ENCODE measurements at places on chromosomes 11 and 22.

DNA sequence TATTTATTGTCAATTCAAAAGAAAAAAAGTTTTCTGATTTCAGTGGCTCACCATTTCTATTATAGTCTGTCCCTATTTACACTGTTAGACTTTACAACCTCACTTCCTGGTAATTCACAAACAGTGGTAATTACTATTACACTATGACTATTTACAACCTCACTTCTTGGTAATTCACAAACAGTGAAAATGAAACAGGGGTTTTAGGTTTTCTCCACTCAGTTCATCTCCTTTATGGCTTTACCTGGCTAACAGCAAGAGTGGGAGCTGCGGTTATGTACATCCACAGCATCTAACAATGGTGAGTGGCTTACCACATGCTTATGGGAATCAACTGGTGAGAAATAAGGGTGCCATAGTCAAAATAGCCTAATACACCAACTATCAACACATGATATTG is 166.4 kb downstream of the CASP12 start:
- no peak for DNase-seq

- no peak for DNase-seq
Observed at GRCh38 chr22:46454504-46455269, 82.7 kb downstream of the CELSR1 start.

DNA sequence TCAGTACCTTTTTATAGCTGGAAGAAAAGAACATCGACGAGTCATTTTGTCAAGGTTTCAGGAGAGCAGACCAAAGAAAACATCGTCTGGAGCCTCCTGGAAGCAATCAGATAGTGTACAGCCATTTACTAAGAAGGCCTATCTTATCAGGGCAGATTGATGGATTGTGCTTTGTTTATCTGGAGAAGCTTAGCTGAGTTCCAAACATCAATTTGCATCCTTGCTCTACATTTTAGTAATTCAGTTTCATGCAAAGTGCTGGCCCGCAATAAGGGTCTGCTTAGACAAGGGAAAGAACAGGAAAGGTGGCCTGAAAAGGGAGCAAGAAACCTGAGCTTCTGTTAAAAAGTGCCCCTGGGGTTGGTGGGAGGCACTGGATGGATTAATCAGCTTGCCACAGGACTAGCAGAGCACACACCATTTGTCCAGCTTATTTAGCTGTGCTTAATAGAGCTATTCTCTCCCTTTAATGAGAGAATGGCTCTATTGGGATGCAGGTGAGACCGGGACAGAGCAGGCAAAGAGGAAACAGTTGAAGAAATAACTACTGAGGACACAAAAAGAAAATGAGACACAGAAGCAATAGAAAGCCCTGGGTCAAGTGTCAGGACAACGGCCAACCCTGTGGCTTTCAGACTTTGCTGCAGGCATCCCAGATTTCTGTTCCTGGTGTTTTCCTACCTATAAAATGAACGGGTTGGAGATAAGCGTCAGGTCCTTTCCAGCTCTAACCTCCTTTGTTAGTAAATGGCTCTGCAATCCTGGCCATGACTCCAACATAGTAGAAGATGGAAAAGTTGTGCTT is 122.1 kb upstream of the TTC12 start:
- DNase-seq: no peak

DNA sequence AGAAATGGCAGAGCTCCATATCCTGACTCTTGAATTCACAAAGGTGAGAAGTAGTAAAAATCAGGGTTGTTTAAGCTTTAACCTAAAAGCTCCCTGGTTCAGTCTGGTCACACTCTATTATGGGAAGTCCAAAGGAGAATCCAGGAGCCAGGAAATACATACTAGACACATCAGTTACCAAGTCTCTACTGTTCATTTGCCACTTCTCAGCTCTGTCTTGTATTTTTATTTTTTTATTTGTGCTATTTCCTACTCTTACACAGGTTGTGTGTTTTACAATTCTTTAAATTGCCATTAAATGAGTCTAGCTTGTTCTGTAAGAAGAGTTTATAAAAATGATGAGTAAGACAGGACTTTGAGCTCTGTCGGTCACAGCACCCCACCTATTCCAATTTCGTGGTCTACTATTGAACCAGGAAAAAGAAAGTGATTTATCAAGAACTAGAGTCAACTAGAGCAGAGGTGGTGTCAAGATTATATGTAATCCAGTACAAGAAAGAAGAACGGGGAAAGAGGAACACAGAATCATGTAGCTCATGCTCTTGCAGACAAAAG is 9.7 kb downstream of the MS4A12 start:
- no peak for DNase-seq

DNA sequence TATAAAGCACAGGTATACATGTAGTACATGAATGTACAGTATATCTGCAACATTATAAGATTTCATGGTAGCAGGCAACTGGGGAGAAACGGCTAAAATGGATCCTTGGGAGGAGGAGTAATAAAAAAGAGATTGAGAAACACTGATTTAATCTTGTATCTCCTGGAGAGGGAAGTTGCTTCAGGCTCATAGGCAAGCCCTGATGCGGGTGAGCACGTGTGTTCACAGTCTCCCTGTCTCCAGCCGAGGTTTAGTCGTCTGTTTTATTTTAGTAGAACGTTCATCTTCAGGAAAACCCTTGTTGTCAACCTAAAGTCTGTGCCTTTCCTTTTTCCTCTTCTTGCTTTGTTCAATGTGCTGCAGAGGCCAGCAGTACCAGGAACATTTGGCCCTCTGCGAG is 21.8 kb upstream of the SLC25A18 start:
- no peak for DNase-seq

- DNase-seq: no peak
Observed at GRCh38 chr22:47601666-47602065, 839.2 kb downstream of the TBC1D22A start.

- no peak for DNase-seq
Observed at GRCh38 chr22:47221840-47222615, 459.6 kb downstream of the TBC1D22A start.

DNA sequence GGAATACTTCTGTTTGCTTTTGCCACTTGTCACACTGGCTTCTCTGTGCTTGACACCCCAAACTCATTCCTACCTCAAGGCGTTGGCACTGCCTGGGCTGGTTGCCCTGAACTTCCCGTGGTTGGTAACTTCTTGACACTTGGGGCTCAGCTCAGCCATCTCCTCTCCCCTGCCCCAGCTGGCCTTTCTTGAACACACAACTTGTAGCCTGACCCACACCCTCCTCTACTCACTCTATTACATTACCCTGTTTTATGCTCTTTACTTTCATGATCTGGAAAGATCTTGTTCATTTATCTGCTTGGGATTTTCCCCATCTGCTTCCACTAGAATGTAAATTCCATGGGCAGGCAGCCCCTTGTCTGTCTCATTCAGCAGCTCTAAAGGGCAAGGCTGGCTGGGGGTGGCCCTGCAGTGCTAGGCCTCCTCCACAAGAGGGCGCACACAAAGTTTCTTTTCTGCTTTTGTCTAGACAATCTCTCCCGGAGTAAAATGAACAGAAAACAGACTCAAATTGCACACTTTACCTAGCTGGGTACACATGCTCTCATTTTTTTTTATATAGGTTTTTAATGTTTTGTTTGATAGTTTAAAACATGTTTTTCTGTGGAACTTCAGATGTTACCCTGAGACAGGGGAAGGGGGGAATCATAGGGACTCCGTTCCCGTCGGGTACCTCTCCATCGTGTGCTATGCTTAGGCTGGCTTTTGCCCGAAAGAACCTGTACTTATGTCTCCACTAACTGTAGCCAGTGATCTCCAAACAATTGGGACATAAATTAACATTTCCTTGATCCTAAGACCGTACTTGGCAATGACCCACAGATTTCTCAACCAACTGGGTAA is 16.4 kb upstream of the MRGPRX2 start:
- peak; percentile 55 for DNase-seq

DNA sequence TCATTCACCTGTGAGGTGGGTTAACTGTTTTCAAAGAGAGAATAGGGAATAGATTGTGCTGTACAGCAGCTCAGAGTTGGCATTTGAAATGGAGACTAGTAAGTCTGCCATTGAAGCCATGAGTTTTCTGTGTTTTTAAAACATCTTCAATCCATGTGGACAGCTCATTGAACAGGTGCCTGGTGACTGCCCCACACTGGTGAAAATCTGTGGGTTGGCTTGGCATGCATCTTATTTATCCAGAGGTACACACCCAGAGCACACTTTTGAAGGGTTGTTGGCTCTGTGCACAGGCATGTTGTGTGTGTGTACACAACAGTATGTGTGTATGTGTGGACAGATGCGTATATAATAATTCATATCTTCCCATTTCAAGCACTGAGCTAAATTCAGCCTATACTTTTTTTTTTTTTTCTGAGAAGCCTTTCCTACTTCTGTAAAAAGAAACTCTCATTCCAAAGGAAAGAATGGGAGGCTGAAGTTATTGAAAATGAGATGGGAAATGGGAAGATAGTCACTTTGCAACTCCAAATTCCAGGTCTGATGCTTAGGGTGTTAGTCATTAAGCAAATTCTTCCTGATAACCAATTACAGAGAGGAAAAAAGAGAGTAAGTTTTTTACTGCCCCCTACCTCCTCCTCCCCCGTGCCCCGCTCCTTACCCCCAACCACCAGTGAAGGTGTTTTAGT is 7.0 kb upstream of the LYVE1 start:
- DNase-seq: no peak

GRCh38 chr11:69450064-69450856 is 31.2 kb upstream of the LINC01488 start:
- no peak for DNase-seq

- DNase-seq: no peak
Observed at GRCh38 chr22:39839917-39840510, 53.5 kb downstream of the ENTHD1 start.

GRCh38 chr11:44596525-44597276 is 31.2 kb downstream of the CD82 start:
- peak; percentile 72 for DNase-seq

- DNase-seq: no peak
Observed at GRCh38 chr11:31480930-31481329, 28.5 kb downstream of the IMMP1L start.

- no peak for DNase-seq
Observed at GRCh38 chr11:98390391-98390790, 630.4 kb upstream of the CNTN5 start.

- no peak for DNase-seq
Observed at GRCh38 chr11:70555078-70555477, 156.7 kb downstream of the CTTN start.

DNA sequence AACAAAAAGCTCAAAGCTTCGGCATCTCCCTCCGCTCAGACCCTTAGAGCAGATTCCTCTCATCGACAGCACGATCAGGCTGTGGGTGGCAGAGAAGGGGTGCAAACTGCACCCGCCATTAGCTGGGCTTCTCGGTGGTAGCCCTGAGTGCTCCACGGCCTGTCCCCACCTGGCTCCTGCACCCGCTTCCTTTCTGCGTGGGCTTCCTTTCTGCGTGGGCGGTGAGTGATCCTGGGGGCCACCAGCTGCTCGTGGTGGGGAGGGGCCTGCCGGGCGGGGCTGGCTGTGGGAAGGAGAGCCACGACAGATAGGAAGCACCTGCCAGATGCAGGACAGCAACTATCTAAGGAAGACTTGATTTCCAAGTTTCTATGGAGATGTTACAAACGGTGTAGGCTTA is 55.0 kb downstream of the BRD1 start:
- no peak for DNase-seq

GRCh38 chr11:936199-936598 is 10.5 kb downstream of the AP2A2 start:
- DNase-seq: no peak

GRCh38 chr22:40624770-40625169 is 11.7 kb downstream of the MRTFA start:
- DNase-seq: no peak

GRCh38 chr11:114193730-114194679 is 102.2 kb upstream of the NNMT start:
- no peak for DNase-seq

GRCh38 chr22:45807156-45807915 is 135.7 kb downstream of the ATXN10 start:
- no peak for DNase-seq

GRCh38 chr11:46984987-46985386 is 48.4 kb downstream of the CSTPP1 start:
- DNase-seq: no peak

DNA sequence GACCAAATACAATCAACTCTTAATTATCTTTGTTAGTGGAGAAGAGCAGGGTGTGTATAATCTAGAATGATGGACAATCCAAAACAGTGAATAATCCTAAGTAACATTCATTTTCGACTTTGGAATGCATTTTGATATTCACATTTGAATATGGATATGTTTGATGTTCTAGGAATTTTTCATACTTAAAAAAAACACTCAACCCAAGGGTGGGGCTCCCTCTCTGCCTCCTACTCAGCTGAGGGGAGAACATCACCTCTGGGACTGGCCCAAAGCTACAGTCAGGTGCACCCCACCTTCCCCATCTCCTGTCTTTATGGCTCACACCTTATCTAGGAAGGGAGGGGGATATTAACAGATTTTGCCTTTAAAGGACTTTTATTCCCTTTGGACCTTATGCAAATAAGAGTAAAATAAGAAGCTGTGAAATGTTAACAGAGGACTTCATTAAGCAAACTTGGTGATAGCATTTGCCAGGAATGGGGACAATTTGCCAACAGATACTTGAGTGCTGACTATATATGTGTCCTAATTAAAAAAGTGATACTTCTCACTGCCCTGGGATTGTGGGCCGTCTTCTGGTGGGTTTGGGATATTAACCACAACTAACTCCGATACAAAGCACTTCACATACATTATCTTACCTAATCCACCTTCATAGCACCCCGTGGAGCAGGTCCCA is 187.0 kb downstream of the ST3GAL4 start:
- DNase-seq: no peak

DNA sequence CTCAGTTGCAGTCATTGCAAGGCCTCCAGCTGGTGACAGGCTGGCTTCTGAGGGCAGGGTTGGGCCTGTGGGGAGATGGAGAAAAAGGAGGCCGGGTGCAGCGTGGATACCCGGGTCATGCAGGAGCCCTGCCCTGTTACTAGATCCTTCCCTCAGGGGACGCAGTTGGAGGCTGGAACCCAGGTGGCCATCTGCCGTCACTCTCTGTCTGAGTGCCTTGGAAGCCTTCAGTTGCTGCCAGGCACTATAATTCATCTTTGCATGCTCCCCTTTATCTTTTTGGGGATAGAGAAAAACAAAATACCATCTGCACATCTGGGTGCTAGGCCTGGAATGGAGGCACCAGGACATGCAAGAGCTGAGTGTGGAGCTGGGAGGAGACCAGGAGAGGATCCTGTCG is 82.7 kb downstream of the TP53I11 start:
- no peak for DNase-seq

GRCh38 chr11:111707039-111707690 is 59.0 kb downstream of the PPP2R1B start:
- DNase-seq: no peak

Data from CD4-positive, alpha-beta T cell treated with Interleukin-1 beta for 1 hour (primary cell).